ENCODE measurements at places on chromosomes 3 and 15.

GRCh38 chr15:77786956-77787355 is 154.2 kb upstream of the LINGO1 start:
- no peak for DNase-seq

- DNase-seq: no peak
Measured at GRCh38 chr3:158102242-158103080, 3.8 kb downstream of the SHOX2 start.

- no peak for DNase-seq
Measured at GRCh38 chr15:92104072-92104471, 250.6 kb downstream of the SLCO3A1 start.

DNA sequence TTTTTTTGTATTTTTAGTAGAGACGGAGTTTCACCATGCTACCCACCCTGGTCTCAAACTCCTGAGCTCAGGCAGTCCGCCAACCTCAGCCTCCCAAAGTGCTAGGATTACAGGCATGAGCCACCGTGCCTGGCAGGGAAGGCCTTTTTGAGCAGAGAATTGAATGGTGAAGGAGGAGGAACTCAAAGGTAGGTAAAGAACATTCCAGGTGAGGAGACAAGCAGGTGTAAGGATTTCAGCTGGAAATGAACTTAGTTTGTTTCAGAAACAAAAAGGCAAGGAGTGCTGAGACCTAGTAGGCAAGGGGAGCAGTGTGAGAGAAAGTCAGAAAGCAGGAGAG is 2.5 kb downstream of the TICRR start:
- DNase-seq: no peak

GRCh38 chr3:128965818-128966217 is 28.1 kb downstream of the CFAP92 start:
- DNase-seq: no peak

GRCh38 chr15:48132874-48133273 is 12.1 kb downstream of the SLC24A5 start:
- no peak for DNase-seq

DNA sequence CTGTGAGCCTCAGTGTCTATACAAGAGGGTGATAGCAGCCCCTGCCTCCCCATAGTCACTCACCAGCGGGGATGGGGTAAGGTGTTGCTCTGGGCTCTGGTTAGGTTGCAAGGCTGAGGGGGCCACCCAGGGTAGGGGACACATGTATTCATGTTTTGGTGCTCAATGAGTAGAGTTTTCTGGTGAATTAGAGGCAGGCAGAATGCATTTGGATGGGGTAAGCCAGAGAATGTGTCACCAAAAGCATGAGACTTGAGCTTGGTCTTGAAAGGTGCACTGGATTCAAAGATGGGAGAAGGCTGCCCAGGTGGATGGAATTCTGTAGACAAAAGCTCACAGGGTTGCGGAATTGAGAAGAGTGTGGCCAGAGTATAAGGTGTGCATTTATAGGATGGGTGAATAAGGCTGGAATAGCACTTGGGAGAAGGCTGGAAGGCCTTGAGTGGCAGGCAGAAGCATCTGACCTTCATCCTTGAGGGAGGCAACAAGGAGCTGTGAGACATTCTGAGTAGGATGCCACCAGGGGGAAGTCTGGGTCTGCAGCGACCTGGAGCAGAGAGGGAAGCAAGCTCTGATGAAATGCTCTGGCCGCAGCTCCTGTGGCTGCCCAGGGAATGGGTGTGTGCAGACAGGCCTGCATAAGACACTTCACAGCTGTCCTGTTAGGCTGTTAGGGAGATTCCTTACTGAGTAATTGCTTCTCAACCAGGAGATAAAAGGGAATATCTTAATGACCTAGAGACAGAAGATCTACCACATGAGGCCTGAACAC is 149.6 kb downstream of the CHDH start:
- no peak for DNase-seq

DNA sequence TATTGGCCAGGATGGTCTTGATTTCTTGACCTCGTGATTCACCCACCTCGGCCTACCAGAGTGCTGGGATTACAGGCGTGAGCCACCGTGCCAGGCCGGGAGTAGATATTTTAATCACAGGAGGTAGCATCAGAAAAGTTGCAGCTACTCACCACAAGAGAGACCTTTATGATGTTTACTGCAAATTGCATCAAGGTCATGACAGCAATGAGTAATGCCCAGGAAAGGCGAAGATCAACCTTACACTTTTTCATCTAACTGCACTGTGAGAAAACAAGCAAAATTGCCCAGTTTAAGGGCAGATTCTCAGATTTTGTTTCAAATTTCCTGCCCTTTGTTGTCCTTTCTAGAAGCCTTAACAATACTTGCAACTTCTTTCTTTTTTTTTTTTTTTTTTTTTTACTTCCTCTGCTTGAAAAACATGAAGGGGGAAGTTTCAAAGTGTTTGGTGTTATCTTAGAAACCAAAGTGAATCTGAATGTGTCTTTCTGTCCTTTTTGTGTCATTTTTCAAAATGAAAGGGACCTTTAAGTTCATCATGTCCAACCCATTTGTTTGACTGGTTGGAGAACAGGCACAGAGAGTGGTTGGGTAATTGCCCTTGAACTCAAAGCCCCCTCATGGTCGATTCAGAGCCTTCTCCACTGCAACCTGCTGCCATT is 25.0 kb downstream of the TGFBR2 start:
- no peak for DNase-seq

DNA sequence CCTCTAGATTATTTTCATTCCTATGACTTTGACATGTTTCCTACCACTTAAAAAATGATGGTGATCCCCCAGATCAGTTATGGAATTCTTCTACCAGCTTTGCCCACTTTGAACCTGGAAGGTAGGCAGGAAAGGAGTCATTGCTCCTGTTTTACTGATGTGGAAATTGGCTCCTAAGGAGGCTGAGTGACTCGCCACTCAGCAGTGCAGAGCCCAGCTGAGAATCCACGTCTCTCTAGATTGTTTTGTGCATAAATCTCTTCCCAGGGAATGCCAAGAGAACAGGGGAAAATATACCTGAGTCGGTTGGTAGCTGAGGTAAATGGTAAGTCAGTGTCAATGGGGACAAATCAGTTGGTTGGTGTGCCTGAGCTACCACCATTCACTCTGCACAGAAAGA is 4.7 kb downstream of the LTF start:
- DNase-seq: no peak

DNA sequence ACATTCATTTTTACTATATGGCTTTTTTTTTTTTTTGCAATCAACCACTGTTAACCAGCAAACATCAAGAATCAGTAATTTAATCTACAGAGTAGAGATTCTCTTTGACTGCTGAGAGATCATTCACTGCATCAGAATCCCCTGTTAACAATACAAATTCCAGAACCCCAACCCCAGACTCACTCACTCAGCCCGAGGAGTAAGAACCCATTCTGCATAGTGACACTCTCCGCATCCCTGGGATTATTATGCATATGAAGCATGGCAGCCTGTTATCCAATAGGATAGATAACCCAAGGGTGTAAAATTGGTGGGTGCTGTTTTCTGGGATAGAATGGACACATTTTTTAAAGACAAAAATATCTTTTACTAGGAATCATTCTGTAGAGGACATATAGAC is 76.3 kb upstream of the CCDC39 start:
- no peak for DNase-seq

- no peak for DNase-seq
Measured at GRCh38 chr3:38950581-38950980, 101.2 kb downstream of the SCN11A start.

DNA sequence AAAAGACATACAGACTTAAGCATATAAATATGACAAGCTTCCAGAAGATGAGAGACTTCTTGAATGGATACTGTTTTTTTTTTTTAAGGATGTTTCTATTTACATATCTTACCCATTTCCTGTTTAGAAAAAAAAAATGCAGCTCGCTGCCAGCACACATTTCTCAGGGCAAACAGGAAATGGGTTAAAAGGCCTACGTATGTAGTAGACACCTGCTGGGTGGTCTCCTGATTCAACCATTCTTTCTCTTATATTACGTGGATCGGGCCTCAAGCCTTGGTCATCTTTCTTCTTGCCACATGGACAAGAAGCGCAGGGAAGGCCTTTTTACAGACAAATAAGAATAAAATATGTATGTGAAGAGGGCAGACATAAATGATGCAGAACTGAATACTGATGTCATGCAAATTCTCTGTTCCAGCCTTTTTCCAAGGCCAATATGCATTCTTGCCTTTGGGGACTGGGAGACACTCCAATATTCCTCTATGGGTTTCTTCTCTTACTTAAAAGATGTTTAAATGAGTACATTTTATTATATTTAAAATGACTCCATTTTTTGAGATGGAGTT is 35.0 kb upstream of the TJP1 start:
- no peak for DNase-seq

DNA sequence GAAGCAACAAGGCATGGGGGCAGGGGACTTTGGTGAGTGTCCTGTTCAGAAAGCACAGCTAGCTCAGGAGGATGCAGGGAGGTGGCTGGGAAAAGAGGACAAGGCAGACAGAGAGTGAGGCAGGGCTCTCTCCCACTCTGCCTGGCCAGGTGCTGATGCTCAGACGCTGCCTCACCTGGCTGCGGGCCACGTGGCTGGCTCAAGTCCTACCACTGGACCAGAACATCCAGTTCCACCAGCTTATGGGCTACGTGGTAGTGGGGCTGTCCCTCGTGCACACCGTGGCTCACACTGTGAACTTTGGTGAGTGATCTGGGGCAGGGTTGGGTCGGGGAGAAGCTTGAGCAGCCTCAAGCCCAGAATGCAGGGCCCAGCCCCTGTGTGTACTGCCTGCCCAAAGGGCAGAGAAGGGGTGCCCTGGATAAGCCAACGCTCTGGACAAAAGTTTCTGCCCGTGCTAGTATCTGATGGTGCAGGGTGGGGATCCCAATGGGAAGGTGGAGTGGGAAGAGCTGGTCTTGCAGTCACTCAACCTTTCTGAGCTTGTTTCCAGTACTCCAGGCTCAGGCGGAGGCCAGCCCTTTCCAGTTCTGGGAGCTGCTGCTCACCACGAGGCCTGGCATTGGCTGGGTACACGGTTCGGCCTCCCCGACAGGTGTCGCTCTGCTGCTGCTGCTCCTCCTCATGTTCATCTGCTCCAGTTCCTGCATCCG is 20.9 kb downstream of the NOX5 start:
- peak; percentile 18 for DNase-seq

DNA sequence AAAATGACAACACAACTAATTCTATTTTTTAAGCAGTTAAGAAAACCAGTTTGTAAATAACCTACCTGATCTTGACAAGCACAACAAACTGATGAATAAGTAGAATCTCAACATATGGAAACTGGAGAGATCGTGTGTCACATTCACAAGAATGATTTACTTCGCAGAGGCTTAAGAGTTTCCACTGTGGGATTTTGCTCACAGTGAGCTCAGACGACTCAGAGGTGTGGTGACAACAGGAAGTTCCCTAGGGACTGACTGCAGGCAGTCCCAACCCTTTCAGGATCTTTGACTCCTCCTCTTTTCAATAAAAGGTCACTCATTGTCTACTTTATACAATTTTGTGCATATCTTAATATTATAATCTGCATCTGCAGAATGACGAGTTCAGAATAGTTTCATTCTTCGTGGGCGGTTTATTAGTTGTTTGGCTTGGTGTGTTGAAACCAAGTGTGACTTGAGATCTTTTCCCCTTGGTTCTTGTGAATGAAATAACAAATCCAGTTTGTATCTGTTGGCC is at the start of gene LIPH:
TSS of gene LIPH (minus strand) at position 231 of the 520 bp plus-strand sequence. CDS start at position 114, 117 bp downstream.
- peak; percentile 11 for DNase-seq

- no peak for DNase-seq
Measured at GRCh38 chr15:44790215-44790614, 53.9 kb downstream of the TRIM69 start.

DNA sequence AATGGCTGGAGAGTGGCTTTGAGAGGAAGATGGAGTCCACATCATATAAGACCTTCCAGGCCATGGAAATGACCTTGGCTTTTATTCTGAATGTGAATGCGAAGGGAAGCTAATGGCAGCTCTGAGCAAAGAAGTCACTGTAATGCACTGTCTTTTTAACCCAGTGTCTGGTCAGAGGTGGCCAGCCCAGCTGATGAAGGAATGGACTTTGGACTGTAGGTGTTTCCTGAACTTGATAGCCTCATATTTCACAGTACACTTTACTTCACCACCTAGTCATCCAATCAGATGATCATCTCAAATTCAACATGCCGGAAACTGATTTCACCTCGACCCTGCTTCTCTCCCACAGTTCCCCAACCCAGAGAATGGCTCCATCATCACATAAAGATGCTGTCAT is 33.4 kb downstream of the DCLK3 start:
- no peak for DNase-seq

- no peak for DNase-seq
Measured at GRCh38 chr15:74977599-74977998, 17.8 kb upstream of the SCAMP5 start.

DNA sequence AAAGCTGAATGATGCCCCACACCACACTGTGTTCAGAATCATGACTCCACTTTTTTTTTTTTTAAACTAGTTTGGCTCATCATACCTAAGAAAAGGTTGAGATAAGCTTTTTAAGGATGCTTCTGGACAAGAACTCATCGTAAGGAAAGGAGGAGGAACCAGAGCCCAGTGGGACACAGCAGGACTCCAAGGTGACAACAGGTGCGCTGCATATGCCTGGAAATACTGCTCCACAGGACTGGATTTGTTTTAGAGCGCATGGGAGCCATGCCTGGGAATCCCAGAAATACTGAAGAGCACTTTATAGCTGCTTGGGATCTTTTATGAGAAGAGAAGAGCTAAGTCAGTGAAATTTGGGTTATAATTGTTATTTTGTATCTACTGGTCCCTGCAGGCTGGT is 93.4 kb downstream of the NEDD4 start:
- no peak for DNase-seq

DNA sequence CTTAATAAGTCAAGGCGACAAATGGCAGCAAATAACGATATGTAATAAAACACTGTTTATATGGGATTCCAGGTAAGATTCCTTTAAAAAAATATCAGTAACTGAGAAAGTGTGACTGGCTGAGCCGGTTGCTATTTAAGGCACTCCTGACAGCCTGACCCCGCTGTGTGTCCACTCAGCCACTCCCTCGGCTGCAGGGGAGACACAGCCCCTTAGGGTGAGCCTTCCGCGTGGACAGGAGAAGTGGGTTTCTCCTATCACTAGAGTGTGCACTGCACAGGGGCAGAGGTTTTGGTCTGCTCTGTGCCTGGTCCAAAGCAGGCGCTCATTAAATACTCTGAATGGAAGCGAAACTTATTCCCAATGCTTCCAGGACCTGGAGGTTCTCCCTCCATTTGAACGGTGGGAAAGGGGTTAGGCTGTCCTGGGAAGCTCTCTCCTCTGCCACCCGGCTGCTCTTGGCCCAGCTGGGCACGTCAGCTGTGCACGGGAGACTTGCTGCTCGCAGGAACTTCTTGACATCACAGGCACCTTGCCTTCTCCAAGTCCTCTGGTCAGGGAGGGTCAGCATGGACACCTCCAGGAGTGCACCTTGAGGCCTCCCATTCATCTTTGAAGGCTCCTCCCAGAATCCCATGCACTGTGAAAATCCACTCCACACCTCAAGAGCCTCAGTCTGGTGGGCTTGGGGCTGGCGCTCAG is 43.3 kb upstream of the SLCO2A1 start:
- no peak for DNase-seq
